Erythroblast (primary cell): ENCODE measurements at places on chromosomes 12 and 14.

DNA sequence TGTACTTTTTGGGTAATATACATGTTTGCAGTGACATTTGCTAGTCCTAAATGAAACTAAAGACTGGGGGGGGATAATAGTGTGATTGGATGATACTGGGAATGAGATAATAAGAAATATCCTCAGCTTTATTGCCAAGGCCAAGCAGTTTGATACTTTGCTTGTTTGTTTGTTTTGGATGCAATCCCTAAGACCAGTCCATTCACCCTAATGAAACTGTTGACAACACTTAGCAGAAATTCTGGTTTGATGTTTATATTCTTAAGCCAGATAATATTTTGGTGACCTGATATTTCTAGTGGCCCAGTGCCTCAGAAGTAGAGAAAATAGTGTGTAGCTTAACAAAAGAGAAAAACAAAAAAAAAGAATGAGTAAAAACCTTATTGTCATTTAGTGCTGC lies 1.8 kb downstream of the PHC1 start:
- DNase-seq: no peak

DNA sequence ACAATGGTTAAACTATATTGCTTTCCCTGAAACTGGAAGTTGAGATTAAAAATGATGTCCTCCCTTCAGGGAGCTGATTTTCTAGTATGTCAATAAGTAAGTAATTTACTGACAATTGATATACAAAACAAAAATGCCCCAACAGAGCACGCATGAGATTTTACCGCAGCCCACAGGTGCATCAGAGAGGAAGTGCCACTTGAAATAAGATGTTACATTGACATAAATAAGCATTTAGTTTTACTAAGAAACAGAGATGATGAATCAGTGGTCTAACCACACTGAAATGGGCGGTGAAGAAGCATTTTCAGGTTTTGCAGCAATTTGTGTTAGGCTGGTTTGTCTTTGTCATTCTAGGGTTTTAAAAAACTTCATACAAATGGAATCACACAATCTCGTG lies 8.8 kb upstream of the CLECL1 start:
- DNase-seq: no peak

DNA sequence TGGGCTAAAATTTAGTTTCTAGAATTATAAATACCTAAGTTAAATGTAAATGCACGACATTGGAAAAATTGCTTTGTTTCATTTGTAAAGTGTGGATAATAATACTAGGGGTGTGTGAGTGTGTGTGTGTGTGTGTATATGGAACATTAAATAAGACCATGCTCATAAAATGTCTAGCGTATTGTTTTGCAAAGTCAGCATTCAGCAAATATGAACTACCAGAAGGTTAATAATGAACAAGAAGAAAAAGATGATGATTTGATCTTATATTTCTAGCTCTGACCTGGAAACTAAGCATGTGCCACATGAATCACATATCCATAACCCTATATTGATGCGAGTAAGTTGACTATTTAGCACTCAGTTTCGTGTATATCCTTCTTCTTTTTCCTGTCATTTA lies 44.9 kb upstream of the MDGA2 start:
- no peak for DNase-seq

DNA sequence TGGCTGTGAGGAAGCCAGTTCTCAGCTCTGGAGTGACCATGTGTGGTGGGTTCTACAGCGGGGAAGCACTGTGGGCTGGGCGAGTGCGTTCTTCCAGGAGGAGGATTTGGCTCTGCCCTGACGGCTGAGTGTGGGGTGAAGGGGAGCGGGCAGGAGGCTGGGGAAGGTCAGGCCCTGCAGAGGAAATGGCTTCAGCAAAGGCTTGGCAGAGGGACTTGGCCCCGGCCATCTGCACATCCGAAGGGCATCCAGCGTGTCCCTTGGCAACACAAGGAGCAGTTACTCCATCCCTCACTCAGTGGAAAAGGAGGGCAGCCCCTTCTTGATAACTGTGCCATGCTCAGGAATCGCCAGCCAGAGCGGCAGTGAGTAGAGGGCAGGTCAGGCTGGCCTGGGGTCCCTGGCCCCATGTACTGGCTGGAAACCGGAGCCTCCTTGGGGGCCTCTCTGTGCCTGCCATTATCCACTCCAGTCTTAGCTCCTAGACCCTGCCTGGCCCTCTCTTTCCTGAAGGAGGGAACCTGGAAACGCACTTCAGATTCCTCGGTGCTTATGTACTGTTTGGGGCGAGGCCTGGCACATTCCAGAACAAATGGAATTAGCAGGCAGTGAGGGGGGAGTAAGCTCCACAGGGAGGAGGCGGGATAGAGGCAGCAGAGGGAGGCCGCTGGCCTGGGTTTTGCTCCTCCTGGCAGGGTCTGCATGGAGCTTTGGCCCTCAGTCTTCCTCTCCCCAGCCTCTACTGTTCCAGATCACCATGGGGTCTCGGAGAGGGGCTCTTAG lies 133.6 kb upstream of the NCOR2 start:
- no peak for DNase-seq

- DNase-seq: no peak
These were observed 41.4 kb downstream of the PLEKHG3 start for GRCh38 chr14:64745511-64746091.

DNA sequence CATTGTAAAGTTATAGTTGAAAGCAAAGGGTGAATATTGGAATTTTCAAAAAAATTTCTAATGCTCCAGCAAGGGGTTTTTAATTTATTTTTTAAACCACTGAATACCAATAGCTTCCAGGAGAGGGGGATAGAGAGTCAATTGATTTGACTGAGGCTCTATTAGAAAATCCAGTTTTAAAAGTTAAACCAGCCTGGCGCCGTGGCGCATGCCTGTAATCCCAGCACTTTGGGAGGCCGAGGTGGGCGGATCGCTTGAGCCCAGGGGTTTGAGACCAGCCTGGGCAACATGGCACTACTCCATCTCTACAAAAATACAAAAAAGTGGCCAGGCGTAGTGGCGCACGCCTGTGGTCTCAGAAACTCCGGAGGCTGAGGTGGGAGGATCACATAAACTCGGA lies 150.1 kb downstream of the SLC38A4 start:
- peak; percentile 3 for DNase-seq

DNA sequence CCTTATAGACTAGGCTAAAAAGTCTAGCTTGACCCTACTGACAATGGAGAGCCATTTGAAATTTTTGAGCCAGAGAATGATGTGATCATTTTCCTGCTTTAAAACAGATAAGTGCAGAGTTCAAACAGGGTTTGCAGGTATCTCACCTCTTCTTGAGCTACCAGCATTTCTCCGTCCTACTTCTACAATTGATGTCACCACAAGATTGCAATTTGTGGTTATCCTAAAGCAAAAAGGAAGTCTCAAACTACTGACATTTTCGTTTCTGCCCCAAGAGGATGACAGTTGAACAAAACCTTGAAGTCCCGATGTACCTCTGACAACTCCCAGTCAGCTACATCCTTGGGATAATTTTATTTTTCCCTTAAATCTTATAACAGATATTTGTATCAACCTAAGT lies 86.7 kb downstream of the PTGER2 start:
- no peak for DNase-seq

GRCh38 chr14:104432611-104433231 lies 146.8 kb upstream of the C14orf180 start:
- DNase-seq: no peak

- DNase-seq: peak; percentile 82
These were observed 365 bp upstream of the CCDC88C start for GRCh38 chr14:91417983-91418386.

DNA sequence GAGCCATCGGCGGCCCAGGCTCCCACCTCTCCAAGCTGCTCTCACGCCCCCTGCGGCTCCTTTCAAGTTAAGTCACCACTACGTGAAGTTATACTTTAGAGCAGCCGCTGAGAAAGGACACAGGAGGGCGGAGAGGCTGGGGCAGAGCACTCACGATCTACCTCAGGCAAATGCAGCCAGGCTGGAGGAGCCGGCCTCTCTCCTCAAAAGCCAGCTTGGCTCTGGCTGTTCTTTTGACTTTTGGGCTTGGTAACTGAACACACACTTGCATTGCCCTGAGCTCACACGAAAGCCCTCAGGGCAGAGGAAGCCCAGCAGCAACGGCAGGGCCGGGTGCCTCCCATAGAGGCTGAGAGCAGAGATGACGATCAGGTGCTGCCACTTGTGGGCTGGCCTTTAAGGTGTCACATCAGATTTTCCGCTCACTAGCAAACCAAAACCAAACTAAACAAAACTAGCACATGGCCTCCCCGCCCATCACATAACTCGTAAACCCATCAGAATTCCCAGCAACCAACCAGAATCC lies 75.2 kb downstream of the PITPNM2 start:
- no peak for DNase-seq

- DNase-seq: no peak
These were observed 11.5 kb upstream of the IL22 start for GRCh38 chr12:68264857-68265256.

DNA sequence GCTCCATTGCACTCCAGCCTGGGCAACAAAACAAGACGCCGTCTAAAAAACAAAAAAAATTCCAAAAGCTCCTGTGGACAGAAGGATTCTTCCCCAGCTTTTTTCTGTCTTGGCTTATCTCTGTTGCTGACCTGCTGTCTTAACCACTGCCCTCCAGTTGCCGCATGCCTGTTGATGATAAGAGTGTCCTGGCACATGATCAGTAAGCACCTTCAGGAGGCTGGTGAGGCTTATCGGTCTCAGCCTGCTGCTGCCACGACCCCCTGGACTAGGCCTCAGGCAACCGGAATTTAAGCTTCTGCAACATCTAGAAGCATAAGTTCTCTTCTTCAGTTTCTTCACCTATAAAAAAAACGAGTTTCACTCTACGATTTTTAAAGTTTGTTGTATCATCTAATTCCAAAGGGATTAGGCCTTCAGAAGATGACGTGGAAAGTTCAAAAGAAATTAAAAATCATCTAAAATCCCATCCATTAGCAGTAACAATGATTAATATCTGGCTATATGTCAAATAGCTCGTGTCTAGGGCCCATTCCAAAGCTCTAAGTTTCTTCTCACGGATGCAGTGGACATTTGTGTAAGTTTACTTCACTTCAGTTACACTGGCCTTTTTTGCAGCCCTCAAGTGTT lies 46.4 kb downstream of the RESF1 start:
- peak; percentile 100 for DNase-seq

DNA sequence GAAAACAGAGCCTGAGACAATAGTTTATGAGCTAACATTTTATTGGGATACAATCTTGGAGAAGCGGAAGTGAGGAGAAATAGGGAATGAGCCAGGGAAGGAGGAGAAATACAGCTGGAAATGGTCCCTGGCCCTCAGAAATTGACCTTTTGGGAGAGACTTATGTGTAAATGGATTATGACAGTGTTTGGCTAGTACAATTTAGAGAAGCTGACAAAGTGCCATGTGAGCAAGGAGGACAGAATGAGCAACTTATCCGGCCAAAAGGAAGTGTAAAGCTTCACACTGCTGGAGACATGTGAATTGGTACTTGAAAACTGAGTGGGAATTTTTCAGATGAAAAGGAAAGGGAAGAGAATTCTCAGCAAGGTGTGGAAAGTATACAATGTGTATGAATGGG lies 2.9 kb downstream of the GLIPR1 start:
- DNase-seq: no peak

DNA sequence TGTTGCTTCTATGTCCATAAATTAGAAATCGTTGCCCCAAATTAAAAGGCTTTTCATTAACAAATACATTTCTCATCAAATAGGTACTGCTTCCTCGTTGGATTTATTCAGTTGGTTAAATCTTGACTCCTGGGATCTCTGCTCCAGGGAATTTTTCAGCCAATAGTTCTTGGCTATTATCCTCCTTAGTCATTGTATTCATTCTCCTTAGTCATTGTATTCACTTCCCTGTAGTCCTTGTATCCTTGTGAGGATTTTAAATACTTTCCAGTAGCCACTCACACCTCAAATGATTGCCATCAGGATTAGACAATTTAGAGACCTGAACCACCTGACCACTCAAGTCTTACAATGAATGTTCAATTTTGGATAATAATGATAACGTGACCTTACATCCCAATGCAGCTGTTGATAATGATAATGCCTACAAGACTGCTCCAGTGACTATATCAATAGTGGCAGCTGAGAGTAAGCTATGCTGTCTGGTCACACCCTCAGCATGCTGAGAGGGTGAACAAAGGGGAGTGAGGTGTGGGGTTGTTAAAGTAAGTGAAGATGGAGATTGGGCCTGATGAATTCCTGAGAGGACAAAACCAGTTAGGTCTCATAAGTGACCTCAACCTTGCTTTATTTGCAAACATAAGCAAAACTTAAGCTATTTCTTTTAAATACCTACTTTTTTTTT lies 193.7 kb upstream of the RTL1 start:
- peak; percentile 21 for DNase-seq

DNA sequence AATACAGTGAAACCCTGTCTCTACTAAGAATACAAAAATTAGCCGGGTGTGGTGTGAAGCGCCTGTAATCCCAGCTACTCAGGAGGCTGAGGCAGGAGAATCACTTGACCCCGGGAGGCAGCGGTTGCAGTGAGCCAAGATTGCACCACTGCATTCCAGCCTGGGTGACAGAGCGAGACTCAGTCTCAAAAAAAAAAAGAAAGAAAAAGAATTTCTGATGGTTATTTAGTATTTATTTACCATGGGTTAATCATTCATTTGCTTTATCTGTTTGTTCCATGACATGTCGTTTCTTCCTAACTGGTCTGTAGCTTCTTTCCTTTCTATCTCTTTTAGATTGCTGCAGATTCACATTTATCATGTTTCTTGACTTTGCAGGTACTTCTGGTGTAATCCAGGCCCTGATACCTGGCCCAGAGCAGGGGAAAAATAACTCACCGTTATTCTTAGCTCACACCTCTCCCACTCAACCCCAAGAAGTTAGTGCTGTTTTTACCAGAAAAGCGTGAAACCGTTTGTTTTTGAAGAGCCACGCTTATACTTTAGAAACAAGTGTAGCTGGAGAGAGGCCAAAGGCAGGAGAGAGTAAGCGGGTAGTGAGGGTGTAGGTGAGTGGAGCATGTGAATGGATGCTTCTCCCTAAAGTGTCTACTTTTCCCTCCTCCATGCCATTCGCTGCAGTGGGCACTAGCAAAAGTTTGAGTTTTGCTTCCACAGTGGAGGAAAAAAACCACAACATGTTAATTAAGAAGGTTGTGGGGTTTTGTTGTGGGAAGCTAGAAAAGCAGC lies 45.4 kb downstream of the SRGAP1 start:
- DNase-seq: no peak

DNA sequence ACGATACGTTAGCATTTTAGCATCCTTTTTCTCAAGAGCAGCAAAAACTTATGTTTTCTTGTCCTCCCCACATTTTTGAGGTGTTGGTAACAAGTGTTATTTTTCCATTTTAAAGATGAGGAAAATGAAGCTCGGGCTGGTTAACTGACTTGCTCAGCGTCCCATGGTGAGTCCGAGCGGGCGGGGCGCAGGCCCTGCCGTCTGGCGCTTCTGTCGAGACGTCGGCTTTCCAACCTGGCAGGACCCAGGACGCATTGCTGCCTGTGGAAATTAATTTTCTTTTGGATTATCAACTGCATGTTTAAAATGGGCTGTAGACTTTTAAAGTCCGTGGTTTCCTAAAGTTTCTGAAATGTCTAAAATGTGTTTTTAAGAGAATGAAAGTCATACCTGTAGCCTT lies 30.4 kb downstream of the XRCC3 start:
- DNase-seq: no peak

GRCh38 chr12:98466640-98467400 lies 48.6 kb upstream of the TMPO start:
- no peak for DNase-seq
